ENCODE measurements at places on chromosomes 2 and 18.

DNA sequence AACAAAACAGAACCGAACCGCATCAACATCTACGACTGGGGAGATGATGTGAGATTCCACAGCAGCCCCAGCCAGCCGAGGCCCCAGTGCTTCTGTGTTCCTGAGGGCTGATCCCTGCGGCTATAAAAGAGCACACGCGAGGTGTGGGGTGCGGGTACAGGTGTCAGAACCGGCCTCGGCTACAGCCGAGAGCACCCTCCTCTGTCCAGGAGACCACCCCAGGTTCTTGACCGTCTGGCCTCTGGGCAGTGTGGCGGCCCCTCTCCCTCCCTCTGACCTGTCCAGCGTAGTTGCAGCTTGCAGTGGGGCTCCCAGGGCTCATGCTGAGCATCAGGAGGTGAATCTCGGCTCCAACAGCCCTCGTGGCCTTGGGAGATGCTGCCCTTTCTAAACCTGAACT lies 23.7 kb downstream of the RTP5 start:
- no peak for DNase-seq

GRCh38 chr2:25831746-25832449 lies 46.4 kb downstream of the ASXL2 start:
- no peak for DNase-seq

DNA sequence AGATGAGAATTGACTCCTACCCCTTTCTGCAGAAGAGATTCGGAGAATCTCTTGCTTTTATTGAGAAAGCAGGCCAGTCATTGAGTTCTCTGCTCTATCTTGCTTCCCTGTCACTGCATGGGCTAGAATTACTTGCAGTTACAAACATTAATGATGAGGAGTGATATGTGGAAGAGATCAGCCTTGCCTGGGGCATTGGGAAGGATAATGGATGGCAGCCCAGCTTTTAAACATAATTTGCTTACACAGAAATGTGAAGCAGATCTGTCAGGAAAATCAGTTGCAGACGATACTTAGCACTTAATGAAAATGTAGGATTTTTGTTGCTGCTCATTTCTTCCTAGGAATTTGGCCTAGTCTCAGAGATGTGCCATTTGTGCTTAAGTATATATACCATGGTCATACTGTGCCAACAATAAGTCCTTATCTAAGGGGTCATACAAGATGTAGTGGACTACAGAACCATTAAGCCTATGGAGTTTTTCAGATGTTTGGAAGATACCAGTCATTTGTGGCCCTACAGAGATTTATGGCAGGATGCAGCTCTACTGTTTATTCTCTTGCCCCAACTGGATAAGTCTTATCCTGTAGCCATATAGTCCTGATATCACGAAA lies 92.7 kb downstream of the XRCC5 start:
- DNase-seq = no peak

GRCh38 chr18:23735021-23735464 lies 45.8 kb downstream of the LAMA3 start:
- DNase-seq = no peak

DNA sequence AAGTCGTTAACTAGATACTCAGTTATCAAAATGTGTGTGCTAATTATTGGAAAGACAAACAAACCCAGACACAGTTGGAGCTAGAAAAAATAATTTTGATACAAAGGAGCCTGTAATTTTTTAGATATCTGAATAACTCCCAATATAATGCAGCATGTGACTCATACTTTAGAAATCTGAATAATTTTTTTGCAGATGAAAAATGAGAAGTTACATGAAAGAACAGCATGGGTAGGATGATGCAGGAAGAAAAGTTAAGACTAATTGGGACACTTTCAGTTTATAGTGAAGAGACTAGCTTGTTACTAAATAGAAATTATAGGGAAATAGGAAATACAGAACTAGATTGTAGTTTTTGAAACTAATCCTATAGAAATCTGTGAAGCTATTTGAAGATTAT lies 945.8 kb downstream of the CBLN2 start:
- no peak for DNase-seq

- no peak for DNase-seq
Measured at GRCh38 chr2:239552213-239552926, 151.6 kb upstream of the HDAC4 start.

DNA sequence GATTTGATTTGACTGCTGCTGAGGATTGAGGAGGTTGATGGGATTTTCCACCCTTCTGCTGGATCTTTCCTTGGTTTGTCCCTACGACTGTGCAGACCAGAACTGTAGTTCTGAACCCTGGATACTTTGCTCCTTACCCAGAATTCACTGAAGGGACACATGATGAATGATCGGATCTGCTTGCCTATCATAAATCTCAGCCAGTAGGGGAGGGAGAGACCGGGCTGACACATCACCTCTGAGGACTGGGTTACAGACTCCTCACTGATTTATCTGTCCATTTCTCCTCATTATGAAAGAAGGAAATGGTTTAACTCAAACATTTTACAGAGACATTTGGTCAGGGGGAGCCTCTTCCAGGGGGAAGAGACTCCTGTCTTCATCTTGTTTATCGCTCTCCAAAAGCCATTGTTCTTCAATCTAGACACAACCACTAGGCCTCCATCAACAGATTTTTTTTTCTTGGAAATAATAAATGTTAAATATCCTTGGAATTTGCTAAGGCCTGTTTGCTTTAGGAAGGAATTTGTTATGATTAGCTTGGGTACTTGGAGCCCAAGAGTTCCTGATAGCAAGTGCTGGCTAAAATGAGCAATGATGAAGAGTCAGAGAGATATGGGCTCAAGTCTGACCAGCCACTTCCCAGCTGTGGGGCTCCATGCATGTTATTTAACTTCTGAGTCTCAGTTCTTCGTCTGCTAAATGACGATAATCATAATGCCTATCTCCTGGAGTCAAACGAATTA lies 925.5 kb downstream of the SLC4A3 start:
- no peak for DNase-seq

- no peak for DNase-seq
Measured at GRCh38 chr2:85642725-85643124, 25.3 kb downstream of the SFTPB start.

DNA sequence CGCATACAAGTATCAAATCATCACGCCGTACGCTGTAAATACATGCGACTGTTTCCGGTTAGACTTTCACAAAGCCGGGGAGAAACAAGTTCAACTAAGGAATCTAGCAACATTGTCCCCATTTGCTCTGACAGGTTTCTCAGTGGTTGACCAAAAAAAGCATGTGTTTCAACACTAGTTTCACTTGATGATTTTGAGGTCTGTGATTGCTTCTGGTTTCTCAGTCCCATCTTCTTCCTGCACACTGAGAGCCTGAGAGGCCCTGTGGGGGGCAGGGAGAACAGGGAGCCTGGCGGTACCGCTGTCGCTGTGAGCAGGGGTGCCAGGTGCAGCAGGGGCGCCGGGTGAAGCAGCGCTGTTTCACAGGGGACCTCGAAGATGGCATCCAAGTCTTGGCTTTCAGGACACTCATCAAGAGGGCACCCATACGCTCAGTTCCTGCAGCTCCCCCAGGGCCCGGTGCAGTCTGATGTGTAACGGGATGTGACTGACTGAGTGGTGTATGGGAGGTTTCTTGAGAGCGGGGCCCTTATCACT lies 270.9 kb downstream of the TWIST2 start:
- no peak for DNase-seq

- DNase-seq = no peak
Measured at GRCh38 chr18:76972846-76973519, 150.6 kb downstream of the ZNF236 start.

GRCh38 chr18:37321582-37322491 lies 243.8 kb downstream of the CELF4 start:
- DNase-seq = no peak

DNA sequence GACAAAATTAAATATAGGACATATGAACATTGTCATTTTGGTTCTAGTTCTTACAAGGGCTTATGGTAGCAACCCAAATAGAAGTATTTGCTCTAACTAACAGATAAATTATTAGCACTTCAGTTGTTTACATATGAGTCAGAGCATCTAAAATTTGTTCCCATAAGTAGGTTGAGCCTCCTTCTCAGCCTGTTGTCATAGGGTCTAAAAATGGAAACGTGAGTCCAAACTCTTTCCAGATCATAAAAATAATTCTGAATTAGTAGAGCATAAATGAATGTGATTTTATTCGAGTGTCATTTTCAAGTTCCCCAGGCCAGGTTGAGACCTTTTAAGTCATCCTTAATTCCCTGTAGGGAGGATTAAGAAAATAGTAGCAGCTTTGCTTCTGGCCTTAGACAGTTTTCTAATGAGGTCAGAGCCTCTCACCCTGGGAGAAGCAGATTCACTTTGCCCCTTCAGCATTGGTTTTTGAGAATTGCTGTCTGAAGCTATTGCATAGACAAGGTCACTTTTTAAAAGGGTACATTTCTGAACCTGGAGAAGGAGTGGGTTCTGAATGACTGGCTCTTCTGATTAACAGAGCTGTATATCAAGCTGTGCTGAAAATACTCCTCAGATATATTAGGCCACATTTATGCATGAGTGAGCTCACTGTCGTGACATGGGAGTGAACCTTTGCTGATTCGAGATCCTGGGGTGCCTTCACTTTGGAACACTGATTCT lies 164.3 kb downstream of the NEDD4L start:
- no peak for DNase-seq

DNA sequence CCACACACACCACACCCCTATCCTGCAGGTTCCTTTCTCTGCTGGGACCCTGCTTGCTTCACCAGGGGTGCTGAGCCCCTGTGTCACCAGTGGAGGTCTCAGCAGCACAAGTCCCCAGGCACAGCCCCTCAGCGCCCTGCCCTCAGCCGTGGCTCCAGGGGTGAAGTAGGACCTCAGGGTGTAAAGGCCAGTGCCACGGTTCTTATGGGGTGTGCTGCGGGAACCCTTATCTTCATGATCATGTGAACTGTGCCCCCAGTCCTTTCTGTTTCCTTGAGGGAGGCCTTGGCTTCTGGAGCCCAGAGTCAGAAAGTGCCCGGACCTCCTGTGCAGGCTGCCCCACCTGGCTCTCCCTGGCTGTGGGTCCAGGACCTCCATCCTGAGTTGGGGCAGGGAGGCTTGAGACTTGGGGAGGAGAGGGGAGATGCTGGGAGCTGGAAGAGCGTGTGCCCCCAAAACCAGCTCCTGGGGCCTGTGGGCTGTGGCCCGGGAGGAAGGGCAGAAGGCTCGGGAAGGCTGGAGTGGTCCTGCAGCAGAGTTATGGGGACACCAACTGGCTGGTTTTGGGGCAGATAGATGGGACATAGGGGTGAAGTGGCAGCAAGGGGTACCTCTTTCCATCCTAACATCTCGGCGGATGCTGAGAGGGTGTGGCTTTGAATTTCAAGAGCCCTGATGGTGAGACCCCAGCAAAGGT lies 20.2 kb upstream of the KLF11 start:
- no peak for DNase-seq

DNA sequence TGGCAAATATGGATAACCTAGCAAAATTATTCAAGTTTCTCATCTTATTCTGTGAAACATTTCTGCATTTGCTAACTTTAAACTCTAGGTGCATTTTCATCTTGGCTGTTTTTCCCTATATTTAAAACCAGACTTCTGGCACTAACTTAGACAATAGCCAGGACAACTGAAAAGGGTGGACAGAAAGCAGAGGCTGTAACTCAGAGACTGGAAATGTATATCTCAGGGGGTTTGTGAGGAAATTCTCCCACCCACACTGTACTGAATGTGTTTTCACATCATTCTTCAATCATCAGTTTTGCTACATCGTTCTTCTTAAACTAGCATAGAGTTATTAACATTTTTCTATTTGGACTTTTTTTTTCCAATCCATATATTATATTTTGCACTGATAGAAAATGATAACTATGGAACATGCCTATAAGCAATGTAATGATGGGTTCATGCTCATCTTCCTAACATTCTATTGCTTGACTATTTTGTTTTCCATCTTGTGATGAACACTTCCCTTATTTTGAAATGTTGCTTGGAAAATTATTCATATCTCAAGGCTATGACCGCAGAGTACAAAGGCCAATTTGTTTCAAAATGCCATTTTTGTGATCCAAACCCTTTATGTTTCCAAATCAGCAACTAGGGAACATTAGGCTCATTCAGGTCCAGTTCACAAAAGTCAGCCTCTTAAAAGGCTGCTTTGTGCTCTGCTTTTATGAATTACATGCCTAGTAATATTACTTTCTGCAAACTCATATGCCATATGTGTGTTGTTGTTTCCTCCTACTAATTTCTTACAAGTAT lies 125.8 kb upstream of the CDH19 start:
- no peak for DNase-seq

- DNase-seq = no peak
Measured at GRCh38 chr2:42795841-42796301, 3.5 kb upstream of the HAAO start.

DNA sequence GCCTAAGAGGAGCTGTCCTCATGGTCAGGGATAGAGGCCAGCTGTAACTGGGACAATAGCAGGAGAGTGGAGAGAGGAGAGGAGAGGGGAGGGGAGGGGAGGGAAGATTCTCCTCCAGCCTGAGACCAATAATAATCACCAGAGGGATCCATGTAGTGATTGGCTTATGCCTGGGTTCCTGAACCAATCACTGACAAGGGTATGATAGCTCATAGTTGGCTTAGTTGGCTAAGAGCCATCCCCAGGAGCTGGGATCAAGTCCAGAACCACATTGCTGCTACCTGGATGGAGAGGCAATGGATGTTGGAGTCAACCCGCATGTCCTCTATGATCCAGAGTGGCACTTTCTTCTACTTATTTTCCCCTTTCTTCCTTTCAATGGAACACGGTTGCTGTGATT lies 7.7 kb upstream of the ST8SIA5 start:
- DNase-seq = no peak

DNA sequence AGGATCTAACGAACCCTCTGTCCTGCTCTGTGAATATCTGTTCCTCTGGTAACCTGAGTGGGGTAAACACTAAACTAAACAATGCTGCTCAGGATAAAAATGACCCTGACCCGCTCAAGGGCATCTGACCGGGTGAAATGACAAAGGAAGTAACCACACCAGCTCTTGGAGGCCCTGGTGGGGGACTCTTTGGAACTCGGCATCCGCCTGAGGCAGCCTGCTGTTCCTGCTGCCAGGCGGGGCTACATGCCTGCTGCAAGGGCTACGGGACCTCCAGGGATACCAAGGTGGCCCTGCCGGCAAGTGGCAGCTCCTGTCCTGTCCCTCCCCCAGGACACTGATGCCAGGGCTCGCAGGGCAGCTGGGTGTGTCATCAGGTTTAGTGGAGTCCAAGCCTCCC lies 273.3 kb downstream of the HDAC4 start:
- no peak for DNase-seq

DNA sequence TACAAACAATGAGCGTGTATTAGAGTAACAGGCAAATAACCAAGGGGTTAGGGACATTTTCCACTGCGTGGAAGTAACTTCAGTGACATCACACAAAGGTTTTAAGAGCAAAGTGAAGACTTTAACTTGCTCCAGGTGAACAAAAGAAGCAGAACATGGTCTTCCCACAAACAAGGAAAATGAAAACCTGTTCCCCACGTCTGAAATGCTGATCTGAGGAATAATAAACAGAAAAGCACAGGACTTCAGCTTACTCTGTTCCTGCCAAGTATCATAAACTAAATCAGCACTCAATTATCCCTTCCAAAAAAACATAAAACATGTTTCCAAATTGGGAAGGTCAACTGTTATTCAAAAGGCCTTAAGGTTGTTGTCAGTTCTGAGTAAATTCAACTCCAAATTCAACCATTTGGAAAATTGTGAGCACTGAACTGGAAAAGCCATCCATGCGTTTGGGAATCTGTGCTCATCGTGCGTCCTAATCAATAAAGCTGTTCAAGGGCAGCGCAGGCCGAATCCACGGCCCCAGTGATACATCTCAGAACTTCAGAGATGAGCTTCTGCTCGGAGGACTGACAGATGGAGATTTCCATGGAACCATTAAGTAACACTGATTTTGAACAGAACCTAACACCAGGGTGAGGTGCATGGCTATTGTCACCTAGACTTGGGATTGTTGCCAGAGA lies 7.7 kb upstream of the SNTG2 start:
- no peak for DNase-seq

GRCh38 chr2:12320991-12321641 lies 395.6 kb upstream of the TRIB2 start:
- no peak for DNase-seq

Data from hippocampal formation (tissue), 2 donors.